HT-29 (cell line): ENCODE measurements at places on chromosomes 12 and 14. TPM values are rescaled to one million over a fixed set of nuclear protein-coding genes. Genes with fewer than 3 reads are reported as not detected.

GRCh38 chr14:24978862-24979724 lies 70.9 kb downstream of the STXBP6 start:
- DNase-seq, result no peak

Gene SMCO2
- total RNA-seq, result 0.16 TPM in 1 of 2 replicates, not detected in the other

- no peak for DNase-seq
Observed at GRCh38 chr12:111010061-111010460, 89.7 kb upstream of the MYL2 start.

Gene CIROP
- not detected in 2 replicates for total RNA-seq

DNA sequence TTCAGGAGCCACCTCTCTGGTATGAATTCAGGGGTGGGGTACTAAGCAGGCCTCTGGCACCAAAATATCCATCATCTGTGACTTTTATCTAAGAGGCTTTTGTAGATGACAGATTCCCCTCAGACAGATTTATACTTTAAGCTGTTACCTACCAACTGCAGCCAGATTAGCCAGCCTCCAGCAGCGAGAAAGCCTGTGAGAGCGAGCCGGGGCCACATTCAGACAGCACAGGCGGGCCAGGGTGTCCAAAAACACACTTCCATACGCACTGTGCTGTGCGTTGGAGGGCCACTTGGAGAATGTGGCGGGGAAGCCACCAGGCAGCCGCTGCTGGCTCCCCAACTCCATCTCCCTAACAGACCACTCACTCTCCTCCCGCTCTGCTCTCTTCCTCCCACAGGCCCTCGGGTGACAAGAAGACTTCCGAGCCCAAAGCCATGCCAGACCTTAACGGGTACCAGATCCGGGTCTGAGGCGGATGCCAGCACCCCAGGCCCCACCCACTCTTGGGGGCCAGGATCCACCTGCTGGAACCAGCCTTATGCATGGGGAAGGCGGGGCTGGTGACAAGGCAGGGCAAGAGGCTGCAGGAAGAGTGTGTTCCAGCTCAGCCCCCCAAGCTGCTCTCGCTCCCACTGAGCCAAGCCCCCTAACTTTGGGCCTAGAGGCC lies 17.4 kb downstream of the VASH1 start:
- no peak for DNase-seq

Gene BCL11B
- 2.4 and 3.2 TPM in 2 replicates for total RNA-seq

DNA sequence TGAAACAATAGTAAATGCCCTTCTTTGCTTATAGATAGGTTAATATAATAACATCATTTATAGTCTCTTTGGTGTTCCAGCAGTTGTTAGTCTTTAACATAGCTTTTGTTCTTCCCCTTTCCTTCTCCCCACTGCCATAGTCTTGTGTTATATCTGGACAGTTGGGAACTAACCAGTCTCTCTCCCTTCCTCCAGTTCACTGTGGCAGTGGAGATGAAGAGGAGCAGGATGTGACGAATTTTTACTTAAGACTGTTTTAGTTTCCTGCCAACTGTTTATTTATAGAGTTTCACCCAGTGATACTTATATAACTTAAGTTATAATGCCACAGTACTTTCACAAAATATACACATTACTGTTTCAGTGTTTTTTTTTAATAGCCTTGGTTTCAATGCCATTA lies 277.4 kb downstream of the PDZRN4 start:
- DNase-seq, result no peak

- DNase-seq, result no peak
Observed at GRCh38 chr12:132393245-132393795, 63.9 kb upstream of the GALNT9 start.

DNA sequence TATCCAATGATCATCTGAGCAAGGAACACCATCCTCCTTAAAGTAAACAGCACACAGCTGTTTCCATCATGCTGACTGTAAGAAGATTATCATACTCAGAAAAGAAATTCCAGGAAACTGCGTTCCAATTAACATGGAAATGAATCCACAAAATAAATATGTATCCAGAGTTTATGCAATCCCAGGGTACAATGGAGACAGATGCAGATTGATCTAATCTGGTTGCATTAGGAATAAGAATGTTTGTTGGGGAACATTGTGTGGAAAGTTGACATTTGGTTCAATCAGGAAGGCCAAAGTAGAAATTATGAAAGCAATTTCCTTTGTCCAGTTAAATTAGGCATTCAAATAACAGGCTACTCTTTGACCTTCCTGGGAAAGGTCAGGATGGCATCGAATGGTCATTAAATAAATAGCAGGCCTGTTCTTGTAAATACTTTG lies 236.9 kb upstream of the AMIGO2 start:
- DNase-seq, result no peak

DNA sequence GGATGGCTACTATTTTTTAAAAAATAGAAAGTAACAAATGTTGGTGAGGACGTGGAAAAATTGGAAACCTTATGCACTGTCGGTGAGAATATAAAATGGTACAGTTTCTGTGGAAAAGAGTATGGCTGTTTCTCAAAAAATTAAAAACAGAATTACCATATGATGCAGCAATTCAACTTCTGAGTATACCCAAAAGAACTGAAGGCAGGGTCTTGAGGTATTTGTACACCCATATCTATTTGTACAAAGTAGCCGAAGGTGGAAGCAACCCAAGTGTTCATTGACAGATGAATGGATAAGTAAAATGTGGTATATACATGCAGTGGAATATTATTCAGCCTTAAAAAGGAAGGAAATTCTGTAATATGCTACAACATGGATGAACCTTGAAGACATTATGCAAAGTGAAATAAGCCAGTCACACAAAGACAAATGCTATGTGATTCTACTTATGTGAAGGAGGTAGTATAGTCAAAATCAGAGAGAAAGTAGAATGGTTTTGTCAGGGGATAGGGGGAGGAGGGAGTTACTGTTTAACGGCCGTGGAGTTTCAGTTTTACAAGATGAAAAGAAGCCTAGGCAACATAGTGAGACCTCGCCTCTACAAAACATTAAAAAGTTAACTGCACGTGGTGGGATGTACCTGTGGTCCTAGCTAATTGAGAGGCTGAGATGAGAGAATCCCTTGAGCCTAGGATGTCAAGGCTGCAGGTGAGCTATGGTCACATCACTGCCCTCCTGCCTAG lies 38.4 kb upstream of the CCT2 start:
- DNase-seq, result no peak

DNA sequence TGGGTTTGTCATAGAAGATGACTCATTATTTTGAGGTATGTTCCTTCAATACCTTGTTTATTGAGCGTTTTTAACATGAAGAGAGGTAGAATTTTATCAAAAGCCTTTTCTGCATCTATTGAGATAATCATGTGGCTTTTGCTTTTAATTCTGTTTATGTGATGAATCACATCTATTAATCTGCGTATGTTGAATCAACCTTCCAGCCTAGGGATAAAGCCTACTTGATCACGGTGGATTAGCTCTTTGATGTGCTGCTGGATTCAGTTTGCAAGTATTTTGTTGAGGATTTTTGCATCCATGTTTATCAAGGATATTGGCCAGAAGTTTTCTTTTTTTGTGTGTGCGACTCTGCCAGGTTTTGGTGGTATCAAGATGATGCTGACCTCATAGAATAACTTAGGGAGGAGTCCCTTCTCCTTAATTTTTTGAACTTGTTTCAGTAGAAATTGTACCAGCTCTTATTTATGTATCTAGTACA lies 602.6 kb downstream of the SNAPC1 start:
- no peak for DNase-seq

Gene SMIM41
- not detected in 2 replicates for total RNA-seq

GRCh38 chr14:92656306-92657081 lies 91.9 kb downstream of the LGMN start:
- DNase-seq, result no peak

- DNase-seq, result no peak
Observed at GRCh38 chr12:51938726-51939125, 12.8 kb upstream of the ACVR1B start.

GRCh38 chr14:100893228-100893601 lies 10.3 kb downstream of the RTL1 start:
- no peak for DNase-seq

DNA sequence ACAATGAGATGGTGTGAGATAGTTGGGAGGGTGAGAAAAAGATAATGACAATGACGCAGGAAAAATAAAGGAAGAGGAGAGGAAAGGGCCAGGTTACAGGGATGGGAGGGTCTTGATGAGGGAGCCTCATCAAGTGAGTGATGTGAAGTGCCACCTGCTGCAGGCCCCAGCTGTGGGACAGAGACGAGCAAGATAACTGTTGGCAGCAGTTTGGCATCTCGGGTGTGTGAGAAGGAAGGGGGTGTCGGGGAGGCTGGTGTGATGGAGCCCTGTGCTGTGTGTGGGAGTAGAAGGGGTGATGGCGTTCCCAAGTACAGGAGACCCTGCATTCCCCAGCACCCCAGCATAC lies 11.4 kb upstream of the TAC3 start:
- no peak for DNase-seq

Gene CAPS2
- total RNA-seq, result 2.8 and 4.0 TPM in 2 replicates

- DNase-seq, result no peak
Observed at GRCh38 chr14:101022916-101023435, 119.5 kb upstream of the RTL1 start.

DNA sequence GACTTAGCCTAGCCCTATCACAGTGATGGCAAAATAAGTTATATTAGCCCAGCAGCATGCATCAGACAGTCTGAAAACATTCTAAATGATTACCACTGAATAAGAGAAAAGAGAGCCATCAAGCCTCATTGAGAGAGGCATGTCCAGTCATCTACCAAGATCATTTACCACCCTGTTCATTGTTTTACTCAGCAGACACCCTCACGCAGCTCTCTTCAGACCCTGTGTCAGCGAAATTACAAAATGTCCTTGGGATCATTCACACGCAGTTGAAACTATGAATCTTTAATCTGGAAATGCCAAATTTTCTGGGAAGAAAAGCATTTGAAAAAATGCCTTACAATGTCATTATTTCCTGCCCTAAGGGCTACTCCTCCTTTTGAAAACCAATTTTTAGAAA lies 89.5 kb downstream of the PTPRO start:
- no peak for DNase-seq

DNA sequence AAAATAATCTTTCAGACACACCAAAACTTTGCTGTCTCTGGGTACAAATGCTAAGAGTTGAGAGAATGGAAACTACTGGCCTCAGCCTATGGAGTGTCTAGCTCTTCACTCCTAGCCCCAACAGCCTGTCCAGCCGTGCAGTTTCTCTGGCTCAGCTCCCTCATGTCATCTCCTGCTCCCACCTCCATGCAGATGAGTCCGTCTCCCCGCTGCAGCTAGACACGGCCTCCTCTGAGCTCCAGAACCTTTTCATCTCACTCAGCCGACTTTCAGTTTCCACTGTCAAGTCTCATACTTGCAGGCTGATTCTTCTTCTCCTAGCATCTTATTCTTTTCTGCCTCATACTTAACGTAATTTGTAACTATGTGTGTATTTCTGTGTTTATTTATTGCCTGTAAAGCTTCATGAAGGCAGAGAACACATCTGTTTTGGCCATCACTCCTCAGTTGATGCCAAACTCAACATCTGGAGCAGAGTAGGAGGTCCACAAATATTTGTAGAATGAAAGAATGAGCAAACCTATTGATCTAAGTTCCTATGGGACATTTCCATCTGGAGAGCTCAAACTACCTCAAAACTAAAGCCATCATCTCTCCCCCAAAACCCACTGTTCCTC lies 139.8 kb upstream of the PWP1 start:
- no peak for DNase-seq

DNA sequence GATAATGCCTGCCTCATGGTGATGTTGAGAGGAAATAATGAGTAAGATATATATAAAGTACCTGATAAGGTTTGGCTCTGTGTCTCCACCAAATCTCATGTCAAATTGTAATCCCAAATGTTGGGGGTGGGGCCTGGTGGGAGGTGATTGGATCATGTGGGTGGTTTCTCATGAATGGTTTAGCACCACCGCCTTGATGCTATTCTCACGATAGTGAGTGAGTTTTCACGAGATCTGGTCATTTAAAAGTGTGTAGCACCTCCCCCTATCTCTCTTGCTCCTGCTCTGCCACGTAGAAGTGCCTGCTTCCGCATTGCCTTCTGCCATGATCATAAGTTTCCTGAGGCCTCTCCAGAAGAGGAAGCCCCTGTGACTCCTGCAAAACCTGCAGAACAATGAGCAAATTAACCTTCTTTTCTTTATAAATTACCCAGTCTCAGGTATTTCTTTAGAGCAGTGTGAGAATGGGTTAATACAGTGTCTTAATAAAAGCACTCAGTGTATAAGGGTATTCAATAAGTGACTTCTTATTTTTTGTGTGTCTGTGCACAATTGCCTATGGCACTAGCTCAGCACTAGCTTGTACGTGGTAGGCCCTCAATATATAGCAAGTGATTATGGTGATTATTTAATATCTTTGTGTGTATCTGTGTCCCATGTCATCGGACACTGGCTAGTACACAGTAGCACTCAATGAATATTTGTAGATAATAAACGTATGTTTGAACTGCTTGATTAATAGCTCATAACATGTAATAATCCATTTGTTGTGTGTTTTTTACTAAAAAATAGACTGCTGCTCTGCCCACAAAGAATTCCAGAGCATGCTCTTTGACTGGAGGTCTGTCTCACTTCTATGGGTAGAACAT lies 138.1 kb upstream of the LMNTD1 start:
- DNase-seq, result no peak

- DNase-seq, result no peak
Observed at GRCh38 chr12:22500100-22500499, 44.2 kb downstream of the C2CD5 start.
